Endothelial cell (in vitro differentiated cells): ENCODE measurements at places on chromosomes 7 and 10. TPM values are rescaled to one million over a fixed set of nuclear protein-coding genes. Genes with fewer than 3 reads are reported as not detected.

DNA sequence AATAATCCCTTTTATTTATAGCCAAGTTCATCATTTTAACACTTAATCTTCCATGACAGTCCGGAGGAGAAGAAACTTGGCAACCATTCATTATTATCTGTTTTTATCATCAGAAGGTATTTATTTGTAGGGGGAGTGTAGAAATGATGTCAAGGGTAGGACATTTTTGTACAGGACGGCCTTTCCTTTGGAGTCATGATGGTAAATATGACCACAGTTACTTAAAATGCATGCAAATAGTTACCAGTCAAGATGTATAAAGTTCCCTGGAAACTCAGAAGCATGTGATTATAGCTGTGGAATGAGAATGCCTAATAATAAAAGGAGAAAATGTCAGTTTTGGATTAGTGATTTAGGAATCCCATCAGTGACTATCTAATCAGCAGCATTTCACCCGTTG lies 183.1 kb upstream of the PRPS1L1 start:
- DNase-seq, result no peak
- no peaks in the 10 kb centered on the region for H3K4me1 ChIP-seq
- peaks cover 1% of the 10 kb centered on the region for H3K27me3 ChIP-seq

DNA sequence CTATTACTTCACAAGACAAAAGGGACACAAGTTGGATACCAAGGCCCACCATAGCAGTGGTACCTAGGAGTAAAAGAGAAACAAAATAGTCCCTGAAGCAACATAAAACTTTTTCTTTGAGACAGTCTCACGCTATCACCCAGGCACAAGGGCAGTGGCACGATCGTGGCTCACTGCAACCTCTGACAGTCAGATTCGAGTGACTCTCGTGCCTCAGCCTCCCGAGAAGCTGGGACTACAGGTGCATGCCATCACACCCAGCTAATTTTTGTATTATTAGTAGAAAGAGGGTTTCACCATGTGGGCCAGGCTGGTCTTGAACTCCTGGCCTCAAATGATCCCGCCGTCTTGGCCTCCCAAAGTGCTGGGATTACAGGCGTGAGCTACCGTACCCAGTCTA lies 59.0 kb upstream of the KCNMA1 start:
- no peak overlapping the region for H3K27ac ChIP-seq
- H3K36me3 ChIP-seq, result no peaks in the 10 kb centered on the region
- no peak overlapping the region for H3K4me3 ChIP-seq
- peaks cover 12% of the 10 kb centered on the region for H3K4me1 ChIP-seq
- no peaks in the 10 kb centered on the region for H3K27me3 ChIP-seq

GRCh38 chr7:47071866-47072265 lies 510.0 kb downstream of the TNS3 start:
- no peak overlapping the region for H3K27ac ChIP-seq
- H3K36me3 ChIP-seq, result no peaks in the 10 kb centered on the region
- H3K4me3 ChIP-seq, result no peak overlapping the region
- no peaks in the 10 kb centered on the region for H3K4me1 ChIP-seq
- DNase-seq, result no peak

DNA sequence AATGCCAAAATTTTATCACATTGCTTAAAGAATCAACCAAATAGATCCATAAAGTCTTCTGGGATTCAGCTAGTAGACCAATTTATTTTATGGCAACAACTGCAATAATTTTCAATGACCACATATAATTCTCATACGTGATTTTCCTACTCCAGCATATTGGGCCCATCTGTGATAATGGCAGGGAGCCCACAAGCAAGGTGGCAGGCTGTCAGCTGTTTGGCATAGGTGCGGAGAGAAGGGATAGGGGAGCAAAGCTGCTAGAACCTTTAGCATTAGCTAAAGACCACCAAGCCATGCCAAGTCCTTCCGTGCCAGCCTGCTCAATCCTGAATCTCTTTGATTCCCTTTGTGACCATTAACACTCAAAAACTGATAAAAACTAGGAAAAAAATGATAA lies 721.2 kb downstream of the XPNPEP1 start:
- H3K27ac ChIP-seq, result no peak overlapping the region
- H3K4me3 ChIP-seq, result no peak overlapping the region
- DNase-seq, result no peak
- H3K36me3 ChIP-seq, result no peaks in the 10 kb centered on the region
- no peaks in the 10 kb centered on the region for H3K4me1 ChIP-seq

AKR1C8 gene
- total RNA-seq, result not detected

CPA4 gene
- total RNA-seq, result not detected

CLRN3 gene
- 0.31 TPM for total RNA-seq
